ENCODE measurements at places on chromosomes 7 and 10.
A peak's percentile ranks its signal among the peaks of the same experiment; 100 is the strongest.

GRCh38 chr7:27585781-27586447 is 76.8 kb downstream of the HIBADH start:
- DNase-seq, result no peak

- no peak for DNase-seq
These were observed 66.6 kb upstream of the PHYHIPL start for GRCh38 chr10:59109826-59110225.

DNA sequence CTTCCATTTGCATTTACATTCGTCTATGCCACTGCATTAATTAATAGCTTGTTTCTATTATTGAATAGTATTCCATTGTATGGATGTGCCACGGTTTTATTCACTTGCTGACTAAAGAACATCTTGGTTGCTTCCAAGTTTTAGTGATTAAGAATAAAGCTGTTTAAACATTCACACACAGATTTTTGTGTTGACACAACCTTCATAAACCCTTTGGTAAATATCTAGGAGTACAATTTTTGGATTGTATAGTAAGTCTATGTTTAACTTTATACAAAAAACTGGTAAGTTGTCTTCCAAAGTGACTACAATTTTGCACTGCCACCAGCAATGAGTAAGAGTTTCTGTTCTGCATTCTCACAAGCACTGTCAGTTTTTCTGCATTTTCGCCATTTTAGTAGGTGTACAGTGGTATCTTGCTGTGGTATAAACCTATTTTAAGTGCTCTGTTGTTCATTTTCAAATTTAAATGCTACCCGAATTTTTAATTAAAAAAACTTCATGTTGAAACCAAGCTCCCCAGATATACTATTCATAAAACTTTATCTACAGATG is 121.4 kb downstream of the RNF133 start:
- DNase-seq, result no peak

- DNase-seq, result peak; percentile 21
These were observed 11.0 kb downstream of the RASGEF1A start for GRCh38 chr10:43255634-43256431.

DNA sequence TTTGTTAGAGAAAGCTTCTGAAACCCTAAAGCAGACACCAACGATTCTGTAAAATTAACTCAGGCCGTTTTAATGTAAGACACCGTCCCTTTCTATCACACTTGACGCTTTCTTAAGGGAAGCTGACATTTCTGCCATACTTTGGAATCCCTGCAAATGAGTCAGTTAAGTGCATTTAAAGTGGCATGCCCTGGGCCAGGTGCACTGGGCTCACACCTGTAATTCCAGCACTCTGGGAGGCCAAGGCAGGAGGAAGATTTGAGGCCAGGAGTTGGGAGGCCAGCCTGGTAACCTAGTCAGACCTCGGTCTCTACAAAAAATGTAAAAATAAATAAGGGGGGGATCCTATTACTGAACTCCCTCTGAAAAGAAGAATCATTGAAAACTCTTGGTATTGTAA is 4.4 kb downstream of the UBE2H start:
- DNase-seq, result no peak

GRCh38 chr7:31335161-31335856 is 5.2 kb downstream of the NEUROD6 start:
- DNase-seq, result no peak

DNA sequence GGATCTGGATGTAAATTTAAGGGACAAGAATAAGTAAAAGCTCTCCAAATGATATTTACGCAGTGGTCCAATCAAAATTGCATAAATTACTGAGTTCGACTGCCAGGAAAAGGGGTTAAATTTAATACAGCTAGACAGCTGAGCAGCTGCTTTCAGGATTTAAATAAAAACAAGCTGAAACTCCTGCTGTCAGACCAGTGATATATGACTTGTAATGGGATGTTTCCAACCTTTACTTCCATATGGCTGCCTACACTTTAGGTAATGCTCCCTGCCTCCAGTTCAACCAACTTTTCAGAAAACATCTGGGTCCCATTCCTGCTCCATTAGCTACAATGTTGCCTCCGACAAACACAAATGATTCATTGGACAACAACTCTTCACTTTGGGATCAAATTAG is 326.3 kb upstream of the DGKB start:
- DNase-seq, result no peak

All from HCT116 (cell line).